ENCODE measurements at places on chromosomes 5 and 9. TPM values are rescaled to one million over a fixed set of nuclear protein-coding genes. Genes with fewer than 3 reads are reported as not detected.

The QRFP gene
- polyA plus RNA-seq = not detected

The ARID3C gene
- 2.8 TPM for polyA plus RNA-seq

The CBY3 gene
- polyA plus RNA-seq = not detected

The MEIKIN gene
- polyA plus RNA-seq = not detected
